Iris pigment epithelial cell (primary cell): ENCODE measurements at places on chromosomes 4 and X.

GRCh38 chr4:26048950-26049349, 134.9 kb downstream of the SMIM20 start:
- DNase-seq, result peak; percentile 63

- peak; percentile 62 for DNase-seq
Observed at GRCh38 chr4:931194-931959, 739 bp downstream of the GAK start.

- peak; percentile 69 for DNase-seq
Observed at GRCh38 chr4:4852591-4853362, 6.7 kb upstream of the MSX1 start.

- no peak for DNase-seq
Observed at GRCh38 chr4:95729596-95729995, 110.3 kb upstream of the PDHA2 start.

DNA sequence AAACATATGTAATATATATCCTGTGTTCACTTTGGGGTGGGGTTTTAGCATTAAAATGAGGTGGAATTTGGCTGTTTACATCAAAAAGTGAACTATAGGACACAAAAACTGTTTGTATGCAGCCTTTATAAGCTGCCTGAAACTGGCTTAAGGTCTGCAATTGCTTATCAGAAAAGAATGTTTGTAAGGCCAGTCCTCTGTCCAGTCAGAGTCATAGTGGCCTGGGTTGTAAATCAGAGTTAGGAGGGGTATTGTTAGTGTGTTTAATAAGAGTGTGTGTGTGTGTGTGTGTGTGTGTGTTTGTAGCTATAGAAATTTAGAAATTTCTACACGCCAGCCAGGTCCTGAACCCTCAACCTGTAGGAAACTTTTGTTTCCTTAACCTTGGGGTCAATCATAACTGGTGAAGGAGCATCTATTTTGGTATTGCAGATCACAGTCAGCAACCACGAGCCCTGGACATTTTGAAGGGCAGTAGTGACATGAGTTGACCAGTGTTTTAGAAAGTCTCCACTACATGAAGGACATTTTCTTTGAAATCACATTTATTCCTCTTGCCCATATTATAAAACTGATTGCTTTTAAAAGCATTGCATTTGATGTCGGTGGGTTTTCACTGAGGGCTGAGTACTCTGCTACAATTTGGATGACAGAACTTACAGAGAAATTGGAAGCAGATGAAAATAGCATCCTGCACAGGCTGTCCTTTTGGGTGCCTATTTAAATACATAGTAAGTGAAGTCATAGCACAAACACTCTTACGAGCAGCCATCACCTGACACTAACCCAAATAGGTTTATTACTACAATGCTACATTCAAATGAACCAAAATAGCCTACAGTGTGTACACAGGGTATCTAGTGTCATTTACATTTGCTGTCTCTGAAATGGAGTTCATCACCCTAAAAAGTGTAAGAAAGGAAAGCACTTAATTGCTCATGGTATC, 11.2 kb upstream of the TMEM154 start:
- DNase-seq, result peak; percentile 38

- DNase-seq, result no peak
Observed at GRCh38 chr4:89719536-89720090, 117.3 kb downstream of the SNCA start.

DNA sequence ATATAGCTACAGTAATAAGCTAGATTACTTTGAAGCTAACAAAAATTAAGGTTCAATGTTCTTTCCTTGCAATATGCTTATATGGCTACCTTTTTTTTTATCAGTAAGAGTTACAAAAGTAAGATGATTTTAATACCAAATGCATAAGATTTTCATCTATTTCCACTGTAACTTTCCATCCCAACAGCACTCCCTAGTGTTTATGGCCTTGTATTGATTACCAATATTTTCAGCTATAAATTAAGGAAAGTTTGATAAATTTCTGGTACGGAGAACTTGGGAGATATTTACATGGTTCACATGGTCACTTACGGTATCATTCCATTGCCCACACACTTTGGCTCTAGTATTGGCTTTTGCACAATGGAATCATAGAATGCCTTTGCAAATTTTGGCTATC, 448.9 kb upstream of the PABPC4L start:
- no peak for DNase-seq

GRCh38 chr4:98939892-98940298, 11.0 kb upstream of the EIF4E start:
- DNase-seq, result peak; percentile 77

DNA sequence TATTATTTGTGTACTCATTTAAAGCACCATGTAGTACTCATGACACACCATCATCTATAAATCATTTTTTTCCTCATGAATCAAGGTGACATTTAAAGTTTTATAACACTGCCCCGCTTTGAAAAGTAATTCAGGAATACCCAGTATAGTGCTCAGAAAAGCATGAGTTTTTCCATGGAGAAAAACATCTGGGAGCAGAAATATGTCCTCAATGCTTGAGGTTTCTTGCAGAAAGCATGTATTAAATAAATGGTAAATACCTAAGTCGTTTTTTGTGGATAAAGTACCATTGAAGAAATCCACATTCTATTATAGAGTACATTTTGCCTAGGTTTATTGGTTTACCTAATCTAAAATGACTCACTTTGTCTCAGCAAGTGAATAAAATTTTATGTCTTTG, 66.2 kb downstream of the UBA6 start:
- no peak for DNase-seq

DNA sequence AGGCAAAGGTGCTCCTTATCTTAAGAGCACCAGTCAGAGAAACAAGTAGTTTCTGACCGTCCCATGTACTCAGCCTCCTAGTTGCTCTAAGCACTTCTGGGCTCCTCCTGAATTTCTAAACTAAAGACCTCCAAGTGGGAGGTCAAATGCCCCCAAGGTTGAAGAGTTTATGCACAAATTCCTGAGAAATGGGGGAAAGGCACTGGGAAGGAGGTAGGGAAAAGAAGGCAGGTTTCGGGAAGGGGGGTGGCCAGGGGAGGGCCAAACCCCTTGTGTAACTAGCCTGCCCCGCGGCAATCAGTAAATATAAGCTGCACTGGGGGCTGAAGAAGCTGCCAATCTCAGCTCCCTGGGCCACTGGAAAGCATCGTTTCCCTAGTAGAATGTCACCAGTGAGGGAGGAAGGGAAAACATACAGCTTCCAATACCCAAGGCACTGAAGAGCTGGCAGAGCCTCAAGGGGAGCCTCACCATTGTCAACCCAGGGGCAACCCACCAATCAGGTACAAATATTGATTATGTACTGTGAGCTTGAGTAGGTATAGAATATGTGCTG, 3.4 kb downstream of the FOXO4 start:
- no peak for DNase-seq

DNA sequence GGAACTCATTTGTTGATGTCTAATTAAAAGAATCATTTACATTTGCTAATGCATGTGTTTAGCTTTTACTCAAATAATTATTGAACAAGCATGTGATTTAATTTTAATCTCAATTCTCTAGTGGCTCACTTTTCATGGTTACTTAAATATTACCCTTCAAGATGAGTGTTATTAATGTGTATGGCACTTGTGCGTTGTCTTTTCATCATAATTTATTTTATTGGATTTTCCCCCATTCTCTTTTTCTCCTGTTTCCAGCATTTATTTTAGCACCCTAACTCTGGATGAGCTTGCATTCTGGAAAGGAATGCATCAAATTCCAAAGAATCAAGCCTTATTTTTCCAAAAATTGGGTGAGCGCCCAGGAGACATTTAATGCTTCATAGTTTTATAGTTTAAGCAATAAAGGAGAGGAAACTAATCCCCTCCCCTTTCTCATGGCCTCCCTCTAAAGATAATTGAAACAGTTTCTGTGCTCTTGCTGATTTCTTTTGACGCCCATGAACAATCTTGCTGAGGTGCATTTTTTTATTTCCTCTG, 191.1 kb upstream of the FAT4 start:
- DNase-seq, result no peak

GRCh38 chr4:20983763-20984575, 283.7 kb downstream of the PACRGL start:
- DNase-seq, result peak; percentile 45
